Progenitor cell of endocrine pancreas (in vitro differentiated cells): ENCODE measurements at places on chromosomes 2 and 18. TPM values are rescaled to one million over a fixed set of nuclear protein-coding genes. Genes with fewer than 3 reads are reported as not detected.

GRCh38 chr2:186903216-186903615, 54.2 kb upstream of the ZSWIM2 start:
- DNase-seq = no peak

Gene COPS9
- 115 and 128 TPM in 2 replicates for total RNA-seq

Gene MGAT4A
- 33.5 and 37.6 TPM in 2 replicates for total RNA-seq

Gene C2orf80
- total RNA-seq = not detected in 2 replicates

- no peak for DNase-seq
These were observed 427.7 kb downstream of the METTL4 start for GRCh38 chr18:2143636-2144035.

GRCh38 chr2:54559593-54560145, 103.5 kb downstream of the SPTBN1 start:
- DNase-seq = no peak

DNA sequence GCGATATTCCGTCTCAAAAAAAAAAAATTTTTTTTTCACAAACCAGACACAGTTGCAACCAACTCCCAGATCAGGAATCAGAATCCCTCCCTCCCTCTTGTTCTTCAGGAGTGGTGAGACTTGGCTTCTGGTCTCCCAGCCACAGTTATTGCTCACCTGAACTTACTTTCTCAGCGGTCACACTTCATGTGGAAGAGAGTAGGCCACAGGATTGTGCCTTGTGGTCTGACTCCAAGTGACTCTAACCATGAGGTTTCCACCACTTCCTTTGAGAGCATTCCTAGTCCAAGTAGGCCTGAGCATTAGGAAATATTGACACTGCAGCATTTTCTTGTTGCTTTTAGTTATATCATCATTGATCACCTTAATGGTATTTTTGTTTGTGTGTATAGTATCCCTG, 12.1 kb downstream of the FMNL2 start:
- no peak for DNase-seq

Gene UGT1A9
- total RNA-seq = not detected in 2 replicates

DNA sequence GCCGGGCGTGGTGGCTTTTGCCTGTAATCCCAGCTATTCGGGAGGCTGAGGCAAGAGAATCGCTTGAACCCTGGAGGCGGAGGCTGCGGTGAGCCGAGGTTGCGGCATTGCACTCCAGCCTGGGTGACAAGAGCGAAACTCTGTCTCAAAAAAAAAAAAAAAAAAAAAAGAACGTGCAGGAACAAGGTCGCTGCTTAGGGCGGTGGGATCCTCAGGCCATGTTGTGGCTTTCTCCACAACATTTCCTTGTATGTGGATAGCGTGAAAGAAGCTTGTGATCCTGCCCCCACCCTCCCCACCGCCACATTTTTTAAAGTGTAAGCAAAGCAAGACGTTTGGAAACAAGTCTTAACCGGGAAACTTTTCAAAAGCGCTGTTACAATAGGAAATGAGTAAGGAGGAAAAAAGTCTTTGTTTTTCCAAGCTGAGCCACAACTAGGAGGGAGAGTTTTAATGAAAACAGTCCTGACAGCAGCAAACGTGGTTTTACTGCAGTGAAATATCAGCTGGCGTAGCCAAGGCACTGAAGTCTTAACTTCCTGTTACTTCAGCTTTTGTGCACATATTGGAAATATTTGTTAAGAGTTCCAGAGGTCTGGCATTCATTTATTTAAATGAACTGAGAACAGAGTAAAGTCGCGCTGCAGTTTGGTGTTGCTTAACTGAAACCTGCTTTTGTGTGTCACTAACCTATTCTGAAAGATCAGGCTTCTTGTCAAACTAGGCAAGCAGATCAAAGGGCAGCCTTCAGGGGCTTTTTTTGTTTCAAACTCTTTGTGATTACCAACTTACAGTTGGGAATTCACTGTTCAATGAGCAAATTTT, 3.8 kb downstream of the TGIF1 start:
- DNase-seq = no peak

Gene PARD3B
- total RNA-seq = 29.7 and 34.4 TPM in 2 replicates

DNA sequence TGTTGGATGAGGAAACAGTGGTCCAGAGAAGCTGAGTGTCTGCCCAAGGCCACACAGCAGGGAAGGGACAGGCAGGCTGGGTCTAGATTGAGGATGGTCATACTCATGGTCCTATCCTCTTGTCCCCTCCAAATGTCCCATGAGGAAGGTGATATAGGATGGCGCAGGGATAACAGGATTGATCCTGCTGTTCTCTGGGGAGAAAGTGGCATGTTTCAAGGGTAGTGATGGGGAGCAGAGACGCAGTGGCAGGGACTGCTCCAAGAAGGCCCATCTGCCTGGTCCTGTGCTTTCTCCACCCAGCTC, 24.6 kb downstream of the HS1BP3 start:
- no peak for DNase-seq

GRCh38 chr2:240814946-240815760, 4.9 kb downstream of the KIF1A start:
- no peak for DNase-seq

DNA sequence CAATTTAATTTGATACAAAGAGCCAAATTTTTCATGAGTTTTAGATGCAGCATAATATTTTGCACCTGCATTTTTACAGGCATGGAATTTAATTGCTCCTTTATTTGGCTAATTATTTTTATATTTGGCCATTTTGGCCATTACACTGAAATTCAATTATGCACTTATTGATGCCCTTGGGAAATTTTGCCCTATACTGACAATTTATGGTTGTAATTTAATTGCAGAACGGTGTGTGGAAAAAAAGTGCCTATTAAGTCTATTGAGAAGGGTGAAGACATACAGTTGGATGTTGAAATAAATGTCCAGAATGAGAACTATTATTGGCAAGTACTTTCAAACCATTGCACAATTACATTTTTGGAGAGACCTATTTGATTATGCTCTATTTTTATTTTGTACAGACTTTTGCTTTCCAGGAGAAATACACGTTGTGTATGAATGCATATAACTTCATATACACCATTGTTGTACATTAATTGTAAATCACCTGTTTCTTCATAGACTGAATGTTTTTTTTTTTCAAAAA, 1319.3 kb upstream of the CDH2 start:
- no peak for DNase-seq

Gene CNDP2
- total RNA-seq = 176 and 182 TPM in 2 replicates

Gene GPBAR1
- 9.1 and 9.7 TPM in 2 replicates for total RNA-seq

DNA sequence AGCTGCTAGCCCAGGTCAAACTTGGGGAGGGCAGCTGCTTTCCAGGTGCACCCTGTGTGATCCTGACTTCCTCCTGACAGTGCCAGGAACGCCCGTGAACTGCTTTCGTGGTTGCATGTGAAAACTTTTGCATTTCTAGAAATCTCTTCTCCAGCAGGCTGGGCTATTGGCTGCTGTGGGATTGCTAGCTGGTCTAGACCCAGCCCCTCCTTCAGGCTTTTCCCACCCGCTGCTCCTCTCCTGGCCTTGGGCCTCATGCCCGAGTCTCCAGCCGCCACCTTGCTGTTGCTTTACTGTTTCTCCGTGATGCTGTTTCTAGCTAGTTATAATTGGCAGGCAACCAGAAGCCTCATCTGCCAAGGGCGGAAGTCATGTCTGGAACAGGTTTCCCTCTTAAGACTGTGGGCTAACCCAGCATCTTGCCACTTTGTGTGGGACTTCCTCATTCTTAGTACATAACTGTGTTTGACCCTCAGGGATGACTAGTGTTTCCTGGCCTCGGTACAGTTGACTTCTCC, 27.0 kb upstream of the MGAT4A start:
- no peak for DNase-seq

Gene CDCA7
- 19.3 and 22.3 TPM in 2 replicates for total RNA-seq

- no peak for DNase-seq
These were observed 72.8 kb upstream of the CDH19 start for GRCh38 chr18:66676699-66677098.

Gene LPIN2
- total RNA-seq = 22.8 and 25.9 TPM in 2 replicates

DNA sequence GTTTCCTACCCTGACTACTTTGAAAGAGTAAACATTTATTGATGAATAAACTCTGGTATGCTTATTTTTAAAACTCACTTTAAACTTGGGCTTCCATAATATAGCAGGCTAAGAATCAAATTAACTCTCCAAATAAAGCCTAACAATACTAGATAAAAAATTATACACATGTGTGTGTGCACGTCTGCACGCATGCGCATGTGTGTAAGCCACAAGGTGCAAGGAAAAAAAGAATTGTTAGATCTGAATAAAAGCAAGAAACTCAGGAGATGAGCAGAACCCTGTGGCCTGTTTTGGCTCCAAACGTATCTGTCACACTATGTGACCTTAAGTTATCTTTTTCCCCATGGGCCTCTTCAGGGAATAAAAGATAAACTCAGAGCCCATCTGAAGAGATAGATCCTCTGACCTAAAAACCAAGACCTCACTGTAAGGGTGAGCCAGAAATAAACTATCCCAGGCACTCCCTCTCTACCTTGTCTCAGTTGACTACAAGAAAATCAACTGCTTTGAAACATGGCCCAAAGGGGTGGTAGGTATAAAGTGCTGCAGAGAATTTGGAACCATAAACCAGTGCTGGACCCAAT, 6.3 kb downstream of the HDHD2 start:
- DNase-seq = no peak
